Osteocyte (in vitro differentiated cells): ENCODE measurements at places on chromosomes 6 and 20. TPM values are rescaled to one million over a fixed set of nuclear protein-coding genes. Genes with fewer than 3 reads are reported as not detected.
A peak's percentile ranks its signal among the peaks of the same experiment; 100 is the strongest.

DNA sequence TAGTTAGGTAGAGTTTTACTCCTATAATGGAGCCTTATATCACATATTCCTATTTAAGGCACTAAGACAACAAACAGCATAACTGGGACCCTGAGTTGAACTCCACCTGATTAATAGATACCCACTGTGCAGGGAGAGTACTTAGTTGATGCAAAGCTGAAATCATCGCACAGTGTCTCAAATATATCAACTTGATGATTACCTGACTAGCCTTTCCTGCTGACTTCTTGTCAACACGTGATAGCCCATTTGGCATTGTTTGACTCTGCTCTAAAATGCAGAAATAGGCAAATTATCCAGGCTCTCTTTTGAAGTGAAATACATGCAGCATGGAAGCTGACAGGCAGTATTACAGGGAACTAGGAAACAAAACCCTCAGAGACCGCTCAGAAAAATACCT lies 154.6 kb upstream of the HDAC2 start:
- no peak for DNase-seq
- no peaks in the 10 kb centered on the region for H3K36me3 ChIP-seq
- H3K27ac ChIP-seq = no peak overlapping the region
- no peak overlapping the region for H3K4me3 ChIP-seq
- peaks cover 14% of the 10 kb centered on the region for H3K4me1 ChIP-seq

DNA sequence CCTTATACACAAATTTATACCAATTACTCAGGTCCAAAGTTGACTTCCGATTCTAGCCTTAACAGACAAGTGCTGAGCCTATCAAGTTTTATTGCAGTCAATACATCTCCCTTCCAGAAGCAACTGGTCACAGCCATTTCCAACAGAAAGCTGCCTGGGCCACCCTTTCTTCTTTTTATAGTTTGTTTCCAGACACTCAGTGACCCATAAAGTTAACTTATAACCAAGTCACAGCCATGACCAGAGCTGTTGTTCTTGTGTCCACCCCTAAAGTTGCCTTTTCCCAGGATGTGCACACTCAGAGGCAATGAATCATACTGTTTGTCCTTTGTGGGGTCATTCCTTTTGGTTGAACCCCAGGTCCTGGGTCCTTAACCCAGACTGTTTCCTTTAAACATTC lies 89.9 kb downstream of the CD83 start:
- DNase-seq = no peak
- peaks cover 9% of the 10 kb centered on the region for H3K27me3 ChIP-seq
- no peaks in the 10 kb centered on the region for H3K36me3 ChIP-seq
- H3K4me3 ChIP-seq = no peak overlapping the region
- peaks cover 8% of the 10 kb centered on the region for H3K4me1 ChIP-seq
- H3K27ac ChIP-seq = no peak overlapping the region

DNA sequence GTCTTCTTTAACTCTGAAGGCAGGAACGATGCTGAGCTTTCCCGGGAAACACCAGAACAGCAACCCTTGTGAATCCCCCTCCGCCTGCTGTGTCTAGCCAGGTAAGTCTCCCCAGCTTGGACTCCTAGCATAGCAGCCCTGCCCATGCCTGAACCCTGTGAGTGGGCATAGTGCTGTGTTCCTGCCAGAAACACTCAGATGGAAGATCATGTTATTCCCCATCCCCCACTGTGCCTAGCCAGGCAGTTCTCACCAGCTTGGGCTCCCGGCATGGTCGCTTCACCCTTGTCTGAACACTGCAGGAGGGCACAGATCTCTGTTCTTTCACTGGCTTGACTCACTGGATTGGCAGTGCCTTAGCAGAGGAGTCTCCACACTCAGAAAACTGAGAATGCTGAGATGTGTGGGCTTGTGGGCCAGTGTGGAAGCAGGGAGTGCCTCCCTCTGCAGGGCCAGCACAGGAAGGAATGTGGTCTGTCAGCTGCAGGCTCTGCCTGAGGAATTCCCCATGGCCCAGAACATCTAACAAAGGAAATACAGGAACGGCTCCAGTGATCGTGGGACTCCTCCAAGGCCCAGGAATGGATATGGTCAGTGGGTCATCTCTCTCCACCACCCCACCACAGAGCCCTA lies 440.1 kb upstream of the ADGRB3 start:
- peaks cover 21% of the 10 kb centered on the region for H3K4me1 ChIP-seq
- peaks cover 3% of the 10 kb centered on the region for H3K36me3 ChIP-seq
- H3K27ac ChIP-seq = no peak overlapping the region
- DNase-seq = peak; percentile 77
- no peak overlapping the region for H3K4me3 ChIP-seq

- no peaks in the 10 kb centered on the region for H3K36me3 ChIP-seq
- no peak overlapping the region for H3K4me3 ChIP-seq
- no peak for DNase-seq
These were observed 71.9 kb upstream of the CNR1 start for GRCh38 chr6:88238065-88238464.

DNA sequence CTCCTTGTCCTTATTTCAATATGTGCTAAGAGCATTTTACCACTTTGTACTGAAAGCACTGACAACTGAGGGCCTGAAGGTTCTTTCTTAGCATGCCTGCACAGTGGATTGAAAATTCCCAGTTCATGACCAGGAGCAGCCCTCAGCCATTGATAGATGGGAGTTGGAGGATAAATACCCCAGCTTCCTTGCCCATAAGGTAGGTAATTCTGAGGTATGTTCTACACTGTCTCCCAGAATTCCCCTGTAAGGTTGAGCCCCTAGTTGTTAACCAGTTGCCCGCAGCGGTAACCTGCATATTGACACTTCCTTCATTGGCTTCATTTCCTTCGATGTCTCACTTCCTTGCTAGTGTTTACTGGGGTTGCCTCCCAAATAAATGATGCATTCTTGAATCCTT lies 162.0 kb downstream of the CDC5L start:
- H3K27ac ChIP-seq = no peak overlapping the region
- H3K4me1 ChIP-seq = no peaks in the 10 kb centered on the region
- H3K27me3 ChIP-seq = peaks cover 23% of the 10 kb centered on the region
- no peaks in the 10 kb centered on the region for H3K36me3 ChIP-seq
- no peak for DNase-seq

DNA sequence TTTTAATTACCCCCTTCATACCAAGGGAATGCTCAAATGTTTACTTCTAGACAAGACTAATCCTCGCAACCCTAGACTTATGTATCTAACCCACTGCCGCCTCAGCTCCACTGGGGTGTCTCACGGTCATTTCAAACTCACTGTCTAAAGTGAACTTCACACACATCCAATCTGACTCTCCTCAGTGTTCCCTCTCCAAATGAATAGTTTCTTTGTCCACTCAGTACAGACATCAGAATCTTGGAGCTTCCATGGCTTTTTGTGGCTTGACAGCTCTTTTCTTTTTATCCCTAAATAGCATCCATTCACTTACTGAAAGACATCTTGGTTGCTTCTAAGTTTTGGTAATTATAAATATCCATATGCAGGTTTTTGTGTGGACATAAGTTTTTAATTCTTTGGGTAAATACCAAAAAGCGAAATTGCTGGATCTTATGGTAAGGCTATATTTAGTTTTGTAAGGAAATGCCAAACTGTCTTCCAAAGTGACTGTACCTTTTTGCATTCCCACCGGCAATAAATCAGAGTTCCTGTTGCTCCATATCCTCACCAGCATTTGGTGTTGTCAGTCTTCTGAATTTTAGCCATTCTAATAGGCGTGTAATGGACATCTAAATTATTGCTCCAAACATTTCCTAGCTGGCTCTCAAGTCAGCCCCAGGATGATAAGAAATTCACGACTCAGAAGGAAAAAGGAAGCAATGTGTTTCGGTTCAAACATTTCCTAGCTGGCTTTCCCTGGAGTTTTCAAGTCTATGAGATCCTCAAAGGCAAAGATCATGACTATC lies 73.1 kb downstream of the DNAAF9 start:
- no peak overlapping the region for H3K4me3 ChIP-seq
- no peak for DNase-seq
- no peaks in the 10 kb centered on the region for H3K27me3 ChIP-seq
- no peaks in the 10 kb centered on the region for H3K4me1 ChIP-seq

DNA sequence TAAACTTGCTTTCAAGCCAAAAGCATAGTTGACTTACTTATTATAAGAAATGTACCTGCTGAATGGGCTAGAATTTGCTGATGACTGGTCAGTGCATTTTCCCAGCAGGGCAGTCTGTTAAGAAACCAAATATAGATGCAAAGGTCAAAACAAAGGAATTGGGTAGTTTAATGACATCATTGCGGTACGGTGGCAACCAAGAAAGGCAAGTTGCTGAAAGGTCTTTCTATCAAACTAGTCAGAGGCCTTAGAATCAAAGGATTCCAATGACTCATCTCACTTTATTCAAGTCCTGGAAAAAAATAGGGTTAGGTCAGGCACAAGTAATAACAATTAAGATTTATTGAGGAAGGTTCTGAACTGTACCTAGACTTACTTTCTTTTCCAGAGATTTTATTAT lies 76.4 kb downstream of the KIZ start:
- H3K4me3 ChIP-seq = no peak overlapping the region
- no peaks in the 10 kb centered on the region for H3K4me1 ChIP-seq
- no peak overlapping the region for H3K27ac ChIP-seq
- no peak for DNase-seq

DNA sequence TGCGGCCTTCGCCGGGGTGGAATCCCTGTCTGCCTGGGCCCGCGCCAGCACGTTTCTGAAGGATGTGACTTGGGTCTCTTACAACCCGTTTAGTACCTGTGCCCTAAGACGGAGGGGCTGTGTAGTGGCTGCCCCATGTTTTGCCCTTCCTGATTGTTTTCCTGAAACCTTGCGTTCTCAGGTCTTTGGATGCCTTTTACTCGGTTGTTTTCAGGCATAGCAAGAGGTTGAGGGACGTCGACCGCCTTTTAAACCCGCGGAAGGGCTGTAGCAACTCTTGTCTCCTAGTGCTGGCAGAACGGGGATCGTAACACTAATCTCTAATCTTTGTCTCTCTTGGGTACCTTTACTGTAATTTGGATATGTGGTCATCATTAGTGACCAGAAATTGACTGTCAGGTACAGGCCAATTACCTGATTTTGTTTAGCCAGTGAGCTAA lies 706 bp upstream of the NANP start:
- DNase-seq = no peak
- peak overlapping the region; percentile 97 for H3K27ac ChIP-seq
- H3K36me3 ChIP-seq = no peaks in the 10 kb centered on the region
- peaks cover 20% of the 10 kb centered on the region for H3K4me1 ChIP-seq
- no peaks in the 10 kb centered on the region for H3K27me3 ChIP-seq

DNA sequence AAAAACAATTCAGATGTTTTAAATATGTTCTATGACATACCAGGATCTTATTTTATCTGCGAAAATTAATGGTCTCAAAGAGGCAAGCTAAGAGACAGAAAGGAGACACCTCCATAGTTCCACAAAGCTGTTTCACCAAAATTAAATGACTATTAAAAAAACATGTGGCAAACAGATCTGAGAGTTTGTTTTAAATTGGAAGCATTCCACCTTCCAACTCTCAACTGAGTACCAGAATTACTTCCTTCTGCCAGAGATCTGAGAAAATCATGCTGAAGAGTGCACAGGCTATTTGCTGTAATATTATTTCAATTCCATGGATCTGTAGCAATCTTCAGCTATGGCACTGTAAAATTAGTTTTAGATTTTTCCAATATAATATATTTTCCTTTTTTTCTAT lies 669.5 kb upstream of the MARCKS start:
- H3K4me3 ChIP-seq = no peak overlapping the region
- no peaks in the 10 kb centered on the region for H3K27me3 ChIP-seq
- H3K36me3 ChIP-seq = no peaks in the 10 kb centered on the region
- DNase-seq = no peak
- peak overlapping the region; percentile 51 for H3K27ac ChIP-seq

DNA sequence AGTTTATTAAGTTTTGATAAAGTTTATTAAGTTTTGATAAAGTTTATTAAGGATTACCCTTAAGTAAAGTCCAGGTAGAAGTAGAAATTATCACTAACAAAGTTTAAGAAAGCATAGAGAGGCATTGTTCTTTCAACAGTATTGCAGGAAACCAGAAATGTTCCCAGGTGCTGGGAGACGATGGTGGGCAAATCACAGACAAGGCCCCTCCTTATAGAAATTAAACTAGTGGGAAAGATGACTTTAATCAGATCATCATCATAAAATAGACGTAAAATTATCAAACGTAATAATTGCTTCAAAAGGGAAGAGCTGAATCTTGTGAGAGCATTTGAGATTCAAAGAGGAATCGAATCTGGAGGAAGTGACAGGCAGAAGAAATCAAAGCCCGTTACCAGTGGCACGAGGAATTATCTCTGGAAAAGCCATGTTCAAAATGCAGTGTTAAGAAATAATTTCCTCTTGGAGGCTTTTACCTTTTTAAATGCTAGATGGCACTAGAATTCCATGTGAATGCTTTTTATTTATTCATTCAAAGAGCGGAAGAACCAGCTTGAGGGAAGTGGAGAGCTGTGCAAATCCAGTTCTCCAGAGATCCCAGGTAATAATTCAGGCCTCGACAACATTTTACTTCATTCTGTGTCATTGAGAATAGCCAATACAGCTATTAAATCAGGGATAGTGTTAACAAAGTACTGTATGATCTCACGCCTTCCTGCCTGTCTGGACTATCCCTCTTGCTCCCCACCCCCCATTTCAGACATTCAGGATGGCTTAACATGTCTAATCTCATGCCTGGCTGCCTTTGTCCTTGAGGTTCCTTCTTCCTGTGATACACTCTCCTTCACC lies 1.0 kb upstream of the APMAP start:
- H3K4me3 ChIP-seq = peak overlapping the region; percentile 92
- peak overlapping the region; percentile 95 for H3K27ac ChIP-seq
- H3K4me1 ChIP-seq = peaks cover 42% of the 10 kb centered on the region
- DNase-seq = no peak

DNA sequence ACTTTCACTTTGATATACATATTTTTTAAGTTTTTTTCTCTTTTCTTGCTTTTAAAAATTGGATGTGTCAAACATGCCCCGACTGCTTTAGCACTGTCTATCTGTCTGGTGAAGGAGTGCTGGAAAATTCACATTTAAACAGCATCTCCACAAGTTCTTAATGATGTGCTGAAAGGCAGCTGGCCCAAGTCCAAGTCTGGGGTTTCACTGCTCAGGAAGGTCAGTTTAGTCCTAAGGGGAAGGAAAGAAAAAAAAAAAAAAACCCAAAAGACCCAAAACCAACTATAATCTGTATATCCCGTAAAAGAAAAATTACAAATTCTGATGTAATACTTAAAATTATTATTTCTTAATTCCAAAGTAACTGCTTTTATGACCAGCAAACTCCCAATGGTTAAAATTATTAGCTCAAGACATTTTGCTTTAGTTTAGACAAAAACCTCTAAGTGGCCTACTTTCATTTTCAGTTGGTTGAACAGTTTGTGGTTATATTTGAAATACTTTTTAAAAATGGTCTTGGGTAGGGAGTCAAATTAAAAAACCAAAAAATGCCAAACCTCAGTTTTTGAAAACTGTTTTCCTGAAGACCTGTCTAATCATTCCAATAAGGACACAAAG lies 79.5 kb upstream of the PREP start:
- H3K27ac ChIP-seq = peak overlapping the region; percentile 65
- DNase-seq = no peak
- H3K4me3 ChIP-seq = peak overlapping the region; percentile 28
- H3K36me3 ChIP-seq = no peaks in the 10 kb centered on the region
- peaks cover 23% of the 10 kb centered on the region for H3K4me1 ChIP-seq

The RREB1 gene
- 29.4 and 29.9 TPM in 2 replicates for total RNA-seq

The MYH7B gene
- total RNA-seq = 0.18 and 0.86 TPM in 2 replicates

The MRPL2 gene
- total RNA-seq = 50.7 and 55.2 TPM in 2 replicates

The TNNC2 gene
- 1.2 TPM in 1 of 2 replicates, not detected in the other for total RNA-seq
